ENCODE measurements at places on chromosomes 3 and 15. TPM values are rescaled to one million over a fixed set of nuclear protein-coding genes. Genes with fewer than 3 reads are reported as not detected.

TMEM207 gene
- not detected for total RNA-seq

POPDC2 gene
- total RNA-seq: 1.9 TPM

ADGRG7 gene
- total RNA-seq: not detected

MEGF11 gene
- total RNA-seq: not detected

MAPKBP1 gene
- total RNA-seq: 30.9 TPM

GRCh38 chr15:29942143-29942542 is 119.9 kb upstream of the TJP1 start:
- H3K4me1 ChIP-seq: peaks cover 5% of the 10 kb centered on the region
- no peaks in the 10 kb centered on the region for H3K36me3 ChIP-seq
- no peak overlapping the region for H3K4me3 ChIP-seq

DNA sequence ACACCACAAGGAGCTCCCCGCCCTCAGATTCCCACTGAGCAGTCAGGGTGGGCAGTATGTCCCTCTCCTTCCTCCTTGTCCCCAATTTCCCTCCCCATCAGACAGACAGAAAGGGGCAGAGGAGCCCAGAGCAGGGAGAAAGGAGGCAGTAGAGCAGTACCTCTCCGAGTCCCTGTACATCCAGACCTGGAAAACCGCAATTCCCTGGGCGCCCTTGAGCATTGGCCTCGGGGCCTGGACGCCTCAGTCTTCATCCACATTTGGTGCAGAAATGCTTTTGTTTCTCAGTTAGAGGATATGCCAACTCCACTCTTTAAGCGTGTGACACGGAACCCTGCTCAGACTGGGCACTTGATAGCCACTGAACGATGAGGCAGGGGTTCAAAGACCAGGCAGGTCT is 5.9 kb downstream of the ISG20 start:
- no peak for DNase-seq
- no peaks in the 10 kb centered on the region for H3K36me3 ChIP-seq
- no peak overlapping the region for H3K4me3 ChIP-seq
- H3K4me1 ChIP-seq: peaks cover 34% of the 10 kb centered on the region

GRCh38 chr3:73516631-73517030 is 108.1 kb downstream of the PDZRN3 start:
- H3K27me3 ChIP-seq: no peaks in the 10 kb centered on the region
- H3K4me3 ChIP-seq: no peak overlapping the region
- peak; percentile 11 for DNase-seq
- H3K4me1 ChIP-seq: no peaks in the 10 kb centered on the region
- H3K27ac ChIP-seq: no peak overlapping the region

- peak within 1 kb of the TSS; percentile 5 for H3K27ac ChIP-seq
- H3K27me3 ChIP-seq: no peaks in the 10 kb centered on the region
- DNase-seq: peak; percentile 84
- peak within 1 kb of the TSS; percentile 76 for H3K4me3 ChIP-seq
- no peaks in the 10 kb centered on the region for H3K36me3 ChIP-seq
Observed at GRCh38 chr3:152834776-152835600, at the start of gene P2RY1. Gene P2RY1 (plus strand): TSS chr3:152835131. CDS start chr3:152835783, 652 bp downstream.

- DNase-seq: no peak
- H3K36me3 ChIP-seq: peaks cover 10% of the 10 kb centered on the region
- H3K27ac ChIP-seq: peak overlapping the region; percentile 34
- peaks cover 8% of the 10 kb centered on the region for H3K4me1 ChIP-seq
- H3K27me3 ChIP-seq: no peaks in the 10 kb centered on the region
Observed at GRCh38 chr3:185046164-185046515, 106.7 kb downstream of the C3orf70 start.

DNA sequence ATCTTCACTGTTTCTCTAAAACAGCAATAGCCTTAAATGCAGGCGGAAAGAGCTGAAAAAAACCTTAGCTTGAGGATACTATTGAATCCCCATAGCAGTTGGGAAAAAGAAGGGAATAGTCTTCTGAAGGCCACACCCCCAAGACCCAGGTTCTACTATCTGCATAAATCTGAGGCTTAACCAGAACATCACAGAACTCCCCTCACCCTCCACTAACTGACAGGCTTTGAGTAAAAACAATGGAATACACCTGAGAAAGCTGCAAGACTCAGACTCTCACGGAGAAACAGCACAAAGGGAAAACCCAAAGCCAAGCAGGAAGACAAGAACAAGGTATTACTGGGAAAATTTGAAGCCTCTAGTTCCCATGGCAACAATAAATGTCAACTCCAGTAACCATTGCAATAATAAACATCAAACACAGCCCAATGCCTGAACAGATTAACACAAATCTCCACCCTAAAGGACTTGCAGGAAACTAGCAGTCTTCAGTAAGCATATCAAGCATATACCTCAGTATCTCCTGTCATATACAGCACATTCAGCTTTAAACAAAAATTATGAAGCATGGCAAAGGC is 56.4 kb downstream of the TMCC1 start:
- DNase-seq: no peak
- no peaks in the 10 kb centered on the region for H3K36me3 ChIP-seq
- no peak overlapping the region for H3K27ac ChIP-seq
- H3K4me3 ChIP-seq: no peak overlapping the region
- H3K27me3 ChIP-seq: no peaks in the 10 kb centered on the region

GRCh38 chr15:90838544-90838943 is 29.8 kb upstream of the FURIN start:
- no peaks in the 10 kb centered on the region for H3K27me3 ChIP-seq
- no peak overlapping the region for H3K4me3 ChIP-seq
- no peak overlapping the region for H3K27ac ChIP-seq
